Stimulated activated CD8-positive, alpha-beta memory T cell treated with anti-CD3 and anti-CD28 coated beads, Interleukin-7, amount 100 ng/mL, for 48 hours (primary cell): ENCODE measurements at places on chromosomes 13 and 19.

- no peak for DNase-seq
These were observed 72.1 kb upstream of the SLC15A1 start for GRCh38 chr13:98824376-98825160.

GRCh38 chr13:75372517-75372916 lies 109.5 kb downstream of the TBC1D4 start:
- DNase-seq = no peak

DNA sequence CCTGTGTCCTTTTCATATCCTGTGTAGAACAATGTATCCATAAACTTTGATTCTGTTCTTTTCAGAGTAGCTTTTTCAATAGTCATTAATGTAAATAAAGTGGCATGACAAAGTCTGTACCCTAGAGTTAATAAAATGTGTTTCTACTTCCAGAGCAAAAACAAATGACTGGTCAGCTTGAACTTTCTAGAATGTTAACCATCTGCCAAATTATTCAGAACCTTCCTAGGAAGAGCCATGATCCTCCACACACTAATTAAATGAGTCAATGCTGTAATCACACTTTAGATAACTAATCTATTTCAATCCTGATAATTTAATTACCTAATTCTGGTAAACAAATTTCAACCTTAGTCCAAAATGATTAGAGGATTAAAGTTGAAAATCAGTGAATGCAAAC lies 73.2 kb downstream of the DIAPH3 start:
- no peak for DNase-seq

GRCh38 chr13:44685641-44686040 lies 109.5 kb upstream of the TSC22D1 start:
- DNase-seq = no peak

GRCh38 chr19:8684001-8684902 lies 14.3 kb downstream of the ACTL9 start:
- no peak for DNase-seq

- DNase-seq = no peak
These were observed 32.5 kb downstream of the DLEU7 start for GRCh38 chr13:50810998-50811397.

DNA sequence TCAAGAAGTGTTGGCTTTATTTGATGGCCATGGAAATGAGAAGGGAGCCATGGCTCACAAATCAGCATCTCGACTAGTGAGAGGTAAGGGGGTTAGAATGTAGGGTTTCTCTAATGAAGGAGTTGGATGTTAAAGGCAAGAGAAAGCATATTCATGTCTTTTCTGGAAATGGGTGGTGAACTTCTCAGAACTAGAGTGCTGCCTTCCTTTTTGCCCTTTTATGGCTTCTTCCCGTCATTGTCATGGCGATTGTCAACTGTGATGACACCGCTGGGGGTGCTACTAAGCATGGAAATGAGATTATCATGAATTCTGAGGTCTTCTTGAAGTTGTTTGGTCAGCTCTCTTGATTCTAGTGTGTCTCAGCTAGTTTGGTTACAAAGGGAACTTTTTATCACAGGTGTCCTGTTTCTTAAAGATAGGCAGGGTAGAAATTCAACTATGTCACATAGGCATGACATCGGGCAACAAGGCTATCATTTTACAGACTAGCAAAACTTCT lies 180.4 kb downstream of the LIG4 start:
- DNase-seq = no peak

DNA sequence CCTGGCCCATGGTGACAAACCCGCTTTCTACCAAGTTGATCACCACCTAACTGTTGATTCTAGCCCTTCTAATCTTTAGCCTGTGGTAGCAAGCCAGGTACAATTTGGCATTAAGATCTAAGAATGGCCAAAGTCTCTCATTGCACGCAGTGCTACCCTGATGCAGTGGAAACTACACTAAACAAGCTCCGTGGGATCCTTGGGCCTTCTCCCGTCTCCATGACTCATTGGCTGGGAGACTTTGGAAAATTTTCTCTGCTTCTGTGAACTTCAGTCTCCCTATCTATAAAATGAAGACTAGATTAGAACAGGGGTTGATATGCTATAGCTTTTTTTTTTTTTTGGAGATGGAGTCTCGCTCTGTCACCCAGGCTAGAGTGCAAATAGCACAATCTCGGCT lies 223.0 kb downstream of the TSHZ3 start:
- no peak for DNase-seq

DNA sequence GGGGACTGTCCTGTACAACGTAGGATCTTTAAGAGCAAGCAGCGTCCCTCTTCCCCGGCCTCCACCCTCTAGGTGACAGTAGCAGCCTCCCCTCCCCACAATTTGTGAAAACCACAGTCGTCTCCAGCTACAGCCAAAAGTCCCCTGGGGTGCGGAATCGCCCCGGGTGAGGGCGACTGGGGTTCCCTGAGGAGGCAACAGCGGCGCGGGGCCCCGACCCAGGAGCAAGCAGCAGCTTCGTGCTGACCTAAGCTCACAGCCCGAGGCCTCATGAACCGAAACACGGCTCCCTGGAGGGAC lies 322 bp downstream of the ZNF558 start:
- no peak for DNase-seq

DNA sequence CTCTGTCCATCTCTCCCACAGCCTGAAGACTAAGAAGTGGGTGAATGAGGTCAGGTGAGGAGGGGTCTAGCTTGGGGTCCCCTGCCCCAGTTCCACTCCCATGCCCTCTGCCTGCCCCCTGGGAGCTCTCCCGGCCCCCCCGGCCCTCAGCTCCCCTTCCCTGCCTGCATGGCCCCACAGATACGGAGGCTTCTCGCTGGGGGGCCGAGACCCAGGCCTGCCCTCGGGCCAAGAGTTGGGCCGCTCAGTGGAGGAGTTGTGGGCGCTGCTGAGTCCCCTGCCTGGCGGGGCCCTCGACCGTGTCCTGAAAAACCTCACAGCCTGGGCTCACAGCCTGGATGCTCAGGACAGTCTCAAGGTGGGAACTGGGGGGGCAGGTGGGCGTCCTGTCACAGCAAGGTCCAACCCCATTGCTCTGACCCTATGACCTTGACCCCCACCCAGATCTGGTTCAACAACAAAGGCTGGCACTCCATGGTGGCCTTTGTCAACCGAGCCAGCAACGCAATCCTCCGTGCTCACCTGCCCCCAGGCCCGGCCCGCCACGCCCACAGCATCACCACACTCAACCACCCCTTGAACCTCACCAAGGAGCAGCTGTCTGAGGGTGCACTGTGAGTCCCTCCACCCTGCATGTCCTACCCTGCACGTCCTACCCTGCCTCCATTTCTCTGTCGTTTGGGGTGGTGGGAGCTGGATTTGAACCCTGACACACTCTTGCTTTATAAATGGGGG lies 10.9 kb upstream of the ARHGAP45 start:
- no peak for DNase-seq

DNA sequence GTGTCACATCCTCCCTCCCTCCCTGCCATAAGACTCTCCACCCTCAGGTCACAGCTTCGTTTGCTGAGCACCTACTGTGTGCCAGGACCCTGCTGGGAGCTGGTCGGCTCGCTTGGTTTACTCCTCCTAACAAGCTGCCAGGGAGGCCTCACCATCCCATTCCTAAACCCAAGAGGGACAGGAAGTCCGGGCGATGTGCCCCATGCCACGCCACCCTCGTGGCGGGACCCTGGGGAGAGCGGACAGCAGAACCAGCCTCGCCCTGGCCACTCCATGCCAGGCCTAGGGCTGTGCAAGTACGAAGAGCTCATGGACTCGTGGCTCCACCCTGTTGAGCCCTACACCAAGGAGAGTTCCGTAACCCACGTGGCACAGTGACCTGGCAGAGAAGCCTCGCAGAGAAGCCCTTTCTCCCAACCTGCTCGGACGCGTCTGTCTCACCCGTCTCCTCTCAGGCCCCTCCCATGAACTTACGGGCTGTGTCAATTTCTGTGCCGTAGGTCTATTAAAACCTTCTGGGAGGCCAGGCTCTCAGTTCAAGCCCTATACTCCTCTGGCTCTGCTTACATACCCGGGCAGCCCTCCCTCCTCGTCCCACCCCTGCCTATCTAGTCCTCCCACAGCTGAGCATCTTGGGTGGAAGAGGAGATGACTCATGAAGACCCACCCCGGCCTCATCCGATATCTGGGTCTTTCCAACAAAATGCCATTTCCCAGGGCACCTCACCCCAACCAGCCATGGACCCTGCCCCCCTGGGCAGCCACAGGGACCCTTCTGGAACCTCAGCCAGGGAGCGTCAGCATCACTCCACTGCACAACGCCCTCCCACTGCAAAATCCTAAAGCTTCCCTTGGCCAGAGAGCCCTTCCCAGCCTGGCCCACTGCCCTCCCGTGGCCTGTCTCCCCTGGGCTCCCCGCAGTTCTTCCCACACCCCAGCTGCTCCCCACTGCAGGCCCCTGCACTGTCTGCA lies 2.6 kb downstream of the UBXN6 start:
- no peak for DNase-seq

DNA sequence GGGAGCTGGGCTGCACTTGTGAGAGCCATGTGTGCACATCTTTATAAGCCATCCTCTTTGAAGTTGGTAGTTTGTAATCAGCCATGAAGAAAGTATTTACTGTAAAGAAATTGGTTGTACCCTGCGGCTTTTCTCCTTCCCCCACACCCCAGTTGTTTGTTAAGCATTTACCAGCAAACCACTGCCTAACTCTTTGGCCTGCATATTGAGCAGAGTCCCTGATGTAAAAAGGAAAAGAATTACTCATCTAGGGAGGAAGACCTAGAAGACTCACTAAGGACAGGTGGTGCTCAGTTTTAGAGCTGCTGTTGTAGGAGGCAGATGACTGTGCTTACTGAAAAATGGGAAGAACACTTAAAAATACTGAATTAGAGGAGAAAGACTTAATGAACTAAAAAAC lies 245.3 kb downstream of the PCCA start:
- no peak for DNase-seq

- no peak for DNase-seq
These were observed 121.2 kb downstream of the STARD13 start for GRCh38 chr13:33164331-33164730.

DNA sequence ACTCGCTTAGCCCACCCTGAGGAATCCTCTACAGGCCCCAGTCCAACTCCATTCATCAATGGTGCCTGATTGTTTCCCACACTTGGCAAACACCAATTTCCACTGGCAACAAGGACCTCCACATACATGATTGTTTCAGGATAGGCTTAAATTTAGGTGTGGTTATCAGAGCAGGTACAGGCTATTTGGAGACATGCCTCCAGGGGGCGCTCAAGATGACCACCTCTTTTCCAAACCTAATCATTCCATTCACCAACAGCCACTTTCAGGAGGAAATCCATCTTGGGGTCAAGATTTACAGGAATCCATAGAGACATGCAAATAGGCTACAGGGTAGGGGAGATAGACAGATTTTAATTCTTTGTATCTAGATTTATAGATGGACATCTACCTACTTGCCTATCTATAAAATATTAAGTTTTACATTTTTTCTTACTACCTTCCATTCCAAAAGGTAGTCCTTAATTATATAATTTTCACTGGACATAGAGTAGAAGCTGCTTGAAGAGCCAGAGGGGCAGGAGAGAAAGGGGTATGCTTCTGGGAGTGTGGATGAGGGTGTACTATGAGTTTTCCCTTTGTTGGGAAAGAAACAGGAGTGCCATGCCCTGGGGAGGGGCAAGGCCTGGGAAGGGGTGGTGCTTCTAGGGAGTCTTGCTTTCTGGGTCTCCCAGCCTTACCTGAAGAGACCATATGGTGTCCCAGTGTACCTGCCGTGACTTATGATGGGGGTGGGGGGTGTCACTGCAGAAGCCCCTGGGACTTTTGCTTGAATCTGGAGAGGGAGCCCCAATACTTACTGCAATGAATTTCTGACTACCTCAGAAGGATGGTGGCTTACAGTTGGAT lies 14.1 kb upstream of the PCDH8 start:
- DNase-seq = no peak

DNA sequence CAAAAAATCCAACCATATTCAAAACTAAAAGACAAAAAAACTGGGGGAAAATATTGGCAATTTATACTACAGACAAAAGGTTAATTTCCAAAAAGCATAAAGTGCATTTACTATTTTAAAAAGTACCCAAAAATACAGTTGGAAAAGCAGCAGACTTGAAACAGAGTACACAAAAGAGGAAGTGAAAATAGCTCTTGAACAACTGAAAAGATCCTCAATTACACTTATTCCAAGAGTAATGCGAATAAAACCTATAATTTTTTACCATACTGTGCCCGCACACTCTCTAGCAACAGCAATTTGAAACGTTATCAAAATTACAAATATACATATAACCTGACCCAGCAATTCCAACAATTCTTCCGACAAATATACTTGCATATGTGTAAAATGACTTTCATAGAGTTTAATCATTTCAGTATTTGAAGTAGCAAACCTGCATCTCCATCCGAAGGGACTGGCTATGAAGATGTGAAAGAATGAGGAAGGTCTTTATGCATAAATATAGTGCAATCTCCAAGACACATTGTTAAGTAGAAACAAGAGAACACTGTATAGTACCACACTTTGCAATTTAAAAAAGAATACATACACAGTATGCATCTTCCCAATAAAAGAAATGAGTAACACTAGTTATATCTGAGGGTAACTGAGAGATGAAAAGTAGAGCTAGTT lies 25.4 kb downstream of the ALG5 start:
- no peak for DNase-seq

- peak; percentile 79 for DNase-seq
These were observed 24.2 kb downstream of the PPP1R37 start for GRCh38 chr19:45117167-45117594.

DNA sequence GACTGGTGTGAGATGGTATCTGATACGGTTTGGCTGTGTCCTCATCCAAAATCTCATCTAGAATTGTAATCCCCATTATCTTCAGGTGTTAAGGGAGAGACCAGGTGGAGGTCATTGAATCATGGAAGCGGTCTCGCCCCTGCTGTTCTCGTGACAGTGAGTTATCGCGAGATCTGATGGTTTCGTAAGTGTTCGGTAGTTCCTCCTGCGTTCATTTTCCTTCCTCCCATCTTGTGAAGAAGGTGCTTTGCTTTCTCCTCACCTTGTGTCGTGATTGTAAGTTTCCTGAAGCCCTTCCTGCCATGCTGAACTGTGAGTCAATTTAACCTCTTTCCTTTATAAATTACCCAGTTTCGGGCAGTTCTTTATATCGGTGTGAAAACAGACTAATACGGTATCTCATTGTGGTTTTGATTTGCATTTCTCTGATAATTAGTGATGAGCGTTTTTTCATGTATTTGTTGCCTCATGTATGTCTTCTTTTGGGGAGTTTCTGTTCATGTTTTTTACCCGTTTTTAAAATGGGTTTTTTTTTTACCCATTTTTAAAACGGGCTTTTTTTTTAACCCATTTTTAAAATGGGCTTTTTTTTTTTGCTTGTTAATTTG lies 102.8 kb upstream of the SLC10A2 start:
- no peak for DNase-seq

- no peak for DNase-seq
These were observed 66.6 kb upstream of the SOX21 start for GRCh38 chr13:94778986-94779385.

GRCh38 chr19:52453324-52454094 lies at the start of gene ZNF578:
Gene ZNF578, plus strand, starts transcription at chr19:52453553. Its CDS starts 48,293 bp downstream, at chr19:52501846.
- DNase-seq = peak; percentile 45
